CD4-positive, alpha-beta T cell treated with Interferon alpha-2 for 1 hour (primary cell): ENCODE measurements at places on chromosomes 4 and X.

- DNase-seq: no peak
Measured at GRCh38 chrX:24268786-24269185, 45.1 kb downstream of the SUPT20HL2 start.

- no peak for DNase-seq
Measured at GRCh38 chr4:37524267-37524666, 161.9 kb downstream of the RELL1 start.

GRCh38 chrX:1529756-1530155 is 7.2 kb downstream of the P2RY8 start:
- DNase-seq: no peak

DNA sequence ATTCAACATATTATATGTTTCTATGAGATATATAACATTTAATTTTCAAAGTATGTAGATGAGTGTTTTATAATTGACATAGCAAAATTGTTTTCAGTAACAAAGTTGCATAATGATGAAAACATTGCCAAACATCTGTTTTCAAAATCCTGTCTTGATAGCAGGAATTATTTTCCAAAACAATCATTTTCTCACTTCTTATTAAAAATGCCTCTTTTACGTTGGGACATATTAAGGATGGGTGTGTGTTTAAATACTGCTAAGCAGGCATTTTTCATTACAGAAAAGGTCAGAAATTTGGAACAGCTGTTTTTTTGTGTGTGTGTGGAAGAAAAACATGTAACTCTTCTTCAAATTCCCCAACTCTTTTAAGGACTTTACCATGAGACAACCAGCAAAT is 452.0 kb downstream of the SPRY1 start:
- DNase-seq: no peak

DNA sequence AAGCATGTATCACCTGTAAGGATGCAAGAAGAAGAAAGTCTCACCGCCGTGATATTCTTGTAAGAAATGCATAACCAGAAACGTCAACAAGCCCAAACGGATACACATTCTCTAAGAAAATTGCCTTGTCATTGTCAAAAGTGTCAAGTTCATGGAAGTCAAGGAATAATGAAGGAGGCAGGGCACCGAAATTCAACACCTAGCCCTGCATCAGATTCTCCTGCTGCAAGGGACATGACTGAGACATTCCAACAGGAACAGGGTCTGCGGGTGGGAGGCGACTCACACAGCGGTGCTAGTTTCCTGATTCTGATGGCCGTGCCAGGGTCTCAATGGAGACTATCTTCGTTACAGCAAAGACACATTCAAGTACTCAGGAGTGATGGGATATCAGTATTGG is 26.7 kb downstream of the IRF2 start:
- no peak for DNase-seq

- no peak for DNase-seq
Measured at GRCh38 chrX:48156014-48156413, 25.6 kb downstream of the SPACA5B start.

- no peak for DNase-seq
Measured at GRCh38 chr4:13640149-13640940, 12.8 kb upstream of the BOD1L1 start.

DNA sequence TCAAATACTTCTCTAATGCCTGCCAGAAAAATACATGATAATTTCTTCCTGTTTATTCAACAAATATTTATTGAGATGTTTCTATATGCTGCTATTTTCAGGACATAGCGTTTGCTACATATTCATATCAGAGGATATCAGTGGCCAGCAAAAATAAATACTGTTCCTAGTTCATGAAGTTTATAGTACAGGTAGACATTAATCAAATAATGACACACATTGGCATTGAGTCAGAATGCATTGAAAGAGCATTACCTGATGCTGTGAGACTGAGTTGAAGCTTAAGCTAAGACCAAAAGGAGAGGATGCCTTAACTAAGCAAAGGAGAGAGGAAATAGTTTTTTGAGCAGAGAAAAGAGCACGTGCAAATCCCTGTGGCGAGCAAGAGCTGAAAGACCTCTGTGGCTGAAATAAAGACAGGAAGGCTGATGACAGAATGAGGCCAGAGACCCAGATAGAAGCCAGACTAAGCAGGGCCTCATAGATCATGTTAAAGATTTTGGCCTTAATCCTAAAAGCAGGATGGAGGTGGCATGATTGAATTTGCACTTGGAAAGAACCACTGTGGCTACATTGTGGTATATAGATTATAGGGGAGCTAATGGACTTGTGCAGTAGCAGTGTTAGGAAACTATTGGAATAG is 36.2 kb downstream of the FAM241A start:
- no peak for DNase-seq

DNA sequence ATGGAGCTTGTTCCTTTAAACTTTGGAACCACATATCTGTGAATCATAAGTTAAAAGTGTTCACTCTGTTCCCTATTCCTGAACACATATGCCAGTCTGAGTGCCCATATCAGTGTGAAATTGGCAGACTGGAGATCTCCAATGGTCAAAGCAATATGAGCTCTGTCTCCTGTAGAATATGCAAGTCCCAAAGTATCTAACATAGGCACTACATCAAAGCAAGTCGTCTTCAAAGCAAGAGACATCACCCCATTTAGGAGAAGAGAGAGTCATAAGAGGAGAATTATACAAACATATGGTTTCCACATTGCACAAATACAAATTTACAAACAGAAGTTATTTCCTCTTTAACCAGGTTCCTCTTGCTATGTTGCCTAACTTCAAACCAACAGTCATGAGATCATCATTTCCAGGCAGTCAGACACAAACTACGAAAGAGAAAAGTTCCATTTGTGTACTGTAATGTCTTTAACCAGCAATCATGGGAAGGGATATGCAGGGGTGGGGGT is 9.9 kb upstream of the GK start:
- peak; percentile 42 for DNase-seq

DNA sequence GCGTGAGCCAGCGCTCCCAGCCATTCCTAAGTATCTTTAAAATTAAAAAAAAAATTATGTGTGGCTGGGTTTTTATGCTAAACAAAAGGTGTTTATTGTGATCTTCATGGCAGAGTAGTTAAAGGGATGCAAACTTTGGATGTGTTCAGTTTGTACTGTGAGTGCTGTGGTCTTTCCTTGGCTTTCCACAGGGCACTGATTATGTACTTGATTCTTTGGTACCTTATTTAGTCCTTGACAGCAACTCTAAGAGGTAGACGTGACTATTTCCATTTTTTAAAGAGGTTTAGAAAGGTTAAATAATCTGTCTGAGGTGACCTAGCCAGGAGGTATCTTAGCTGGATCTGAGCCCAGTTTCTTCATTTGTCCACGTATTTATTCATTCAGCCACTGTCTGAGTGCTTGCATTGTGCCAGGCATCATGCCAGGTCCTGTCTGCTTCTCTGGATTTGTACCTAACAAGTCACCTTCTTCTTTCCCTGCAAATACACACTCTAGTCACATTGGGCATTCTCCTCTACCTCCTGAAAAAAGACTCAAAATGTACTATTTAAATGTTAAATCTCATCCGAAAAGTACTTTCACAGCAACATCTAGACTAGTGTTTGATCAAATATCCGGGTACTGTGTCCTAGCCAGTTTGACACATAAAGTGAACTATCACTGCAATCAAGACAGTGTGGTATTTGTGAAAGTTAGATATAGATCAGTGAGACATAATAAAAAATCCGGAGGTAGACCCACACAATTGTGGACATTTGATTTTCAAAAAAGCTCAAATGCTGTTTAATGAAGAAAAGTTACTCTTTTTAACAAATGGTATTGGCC is 31.5 kb downstream of the WWC2 start:
- DNase-seq: no peak
